ENCODE measurements at places on chromosomes 3 and 15. TPM values are rescaled to one million over a fixed set of nuclear protein-coding genes. Genes with fewer than 3 reads are reported as not detected.
A peak's percentile ranks its signal among the peaks of the same experiment; 100 is the strongest.

- no peak for DNase-seq
Measured at GRCh38 chr3:160413613-160414248, 14.3 kb downstream of the SMC4 start.

The POLR2M gene
- total RNA-seq, result 43.4 TPM

The MCF2L2 gene
- total RNA-seq, result 0.14 TPM

The PLA2G4E gene
- 0.14 TPM for total RNA-seq

- DNase-seq, result no peak
Measured at GRCh38 chr15:61892140-61892539, 168.1 kb downstream of the VPS13C start.

The AP3B2 gene
- 0.63 TPM for total RNA-seq

DNA sequence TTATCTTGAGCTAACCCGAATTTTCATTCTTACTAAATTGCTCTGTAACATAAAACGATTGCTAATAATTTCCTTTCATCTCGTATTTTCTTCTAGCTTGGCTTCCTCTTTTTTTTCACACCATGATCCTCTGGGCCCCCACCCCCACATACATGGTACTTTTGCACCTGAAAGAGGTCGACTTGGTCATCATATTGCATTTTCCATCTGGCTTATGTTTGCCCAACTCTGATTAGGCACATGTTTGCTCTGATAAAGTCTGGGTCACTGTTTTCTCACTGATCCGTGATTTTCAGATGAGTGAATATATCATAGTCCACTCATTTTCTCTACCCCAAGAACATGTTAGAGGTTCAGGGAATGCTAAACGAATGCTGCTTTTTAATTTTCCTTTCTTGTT, 49.5 kb downstream of the ARRDC4 start:
- no peak for DNase-seq

The CFAP20DC gene
- 5.6 TPM for total RNA-seq

The RSRC1 gene
- total RNA-seq, result 33.5 TPM

The PARP15 gene
- 0.35 TPM for total RNA-seq

- DNase-seq, result no peak
Measured at GRCh38 chr3:89690646-89691045, 583.2 kb downstream of the EPHA3 start.

DNA sequence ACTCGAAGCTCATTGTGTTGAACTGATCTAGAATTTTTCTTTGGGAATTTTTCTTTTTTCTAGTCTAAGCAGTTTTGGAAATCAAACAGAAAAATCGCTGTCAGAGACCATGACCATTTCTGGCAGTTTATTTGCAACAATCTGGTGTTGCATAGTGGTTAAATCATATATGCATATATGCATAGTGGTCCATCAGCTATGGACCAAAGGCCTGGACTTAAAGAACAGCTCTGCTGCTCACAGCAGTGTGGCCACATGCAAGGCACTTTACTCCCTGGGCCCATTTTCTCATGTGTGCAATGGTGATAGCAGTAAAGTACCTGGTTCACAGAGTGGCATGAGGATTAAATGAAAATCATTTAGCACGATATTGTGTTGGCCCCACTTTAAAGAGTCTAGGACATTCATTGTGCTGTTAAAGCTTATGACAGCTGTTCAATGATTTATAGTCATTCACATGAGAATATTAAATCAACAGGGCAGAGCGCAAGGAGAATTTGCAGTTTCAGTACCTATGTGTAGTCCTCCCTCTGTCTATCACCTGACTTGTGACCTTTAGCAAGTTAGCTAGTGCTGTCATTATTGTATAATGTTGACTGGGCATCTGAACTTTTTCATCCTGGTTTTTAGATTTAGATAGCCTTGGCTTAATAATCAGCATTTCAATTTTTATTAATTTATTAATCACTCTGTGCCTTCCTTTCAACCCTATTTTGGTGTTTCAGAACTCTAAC, 46.4 kb downstream of the BLM start:
- DNase-seq, result no peak

GRCh38 chr3:134074790-134075567, 45.3 kb upstream of the SLCO2A1 start:
- DNase-seq, result no peak

The IMPG2 gene
- total RNA-seq, result 0.03 TPM

The LSAMP gene
- not detected for total RNA-seq

The TNFAIP8L3 gene
- 0.18 TPM for total RNA-seq

DNA sequence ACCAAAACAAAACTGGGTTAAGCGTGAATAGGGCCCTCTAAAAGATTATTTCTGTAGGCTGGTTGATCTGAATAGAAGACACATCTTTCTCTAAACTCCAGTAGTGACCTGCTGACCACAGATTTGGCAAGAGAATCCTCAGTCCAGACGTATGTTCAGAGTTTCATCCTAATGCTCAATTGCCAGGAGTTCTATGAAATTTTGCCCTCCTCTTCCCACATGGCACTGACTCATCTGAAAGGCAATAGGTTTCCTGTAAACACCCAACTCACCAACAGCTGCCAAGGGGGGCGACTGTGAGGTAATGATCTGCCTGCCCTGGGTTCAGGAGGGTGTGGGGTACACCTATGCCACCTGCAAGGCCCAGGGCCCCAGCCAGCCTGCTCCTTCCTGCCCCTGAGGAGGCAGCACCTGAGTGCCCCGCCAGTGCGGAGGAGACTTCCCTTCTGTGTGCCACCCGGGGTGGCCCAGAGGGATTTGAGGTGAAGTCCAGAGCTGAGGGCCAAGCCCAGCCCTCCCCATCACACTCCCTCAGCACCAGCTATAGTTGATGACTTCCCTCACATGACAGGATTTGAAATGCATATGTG, 8.4 kb upstream of the PLA2G4D start:
- no peak for DNase-seq

GRCh38 chr3:148756311-148756710, 58.6 kb downstream of the AGTR1 start:
- DNase-seq, result no peak

GRCh38 chr3:143849854-143850549, 1.7 kb upstream of the SLC9A9 start:
- DNase-seq, result peak; percentile 88

DNA sequence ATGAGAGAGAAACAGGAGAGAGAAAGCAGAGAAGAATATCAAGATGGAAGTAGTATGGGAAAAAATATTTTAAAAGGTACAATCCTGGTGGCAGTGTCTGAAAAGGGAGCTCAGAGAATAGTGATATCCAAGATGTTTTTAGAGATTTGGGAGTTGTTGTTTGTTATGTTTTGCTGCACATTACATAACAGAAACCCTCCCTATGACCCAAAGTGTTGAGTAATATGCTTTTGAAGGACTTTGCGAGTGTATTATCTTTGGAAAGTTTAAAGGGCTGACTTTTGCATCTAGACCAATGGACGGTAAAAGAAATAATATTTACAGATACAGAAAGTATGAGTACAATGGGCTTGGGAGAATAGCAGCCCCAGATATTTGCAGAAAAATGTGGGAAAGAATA, 759.7 kb downstream of the NTRK3 start:
- DNase-seq, result no peak

The PLCB2 gene
- total RNA-seq, result 1.5 TPM

The LTK gene
- not detected for total RNA-seq

DNA sequence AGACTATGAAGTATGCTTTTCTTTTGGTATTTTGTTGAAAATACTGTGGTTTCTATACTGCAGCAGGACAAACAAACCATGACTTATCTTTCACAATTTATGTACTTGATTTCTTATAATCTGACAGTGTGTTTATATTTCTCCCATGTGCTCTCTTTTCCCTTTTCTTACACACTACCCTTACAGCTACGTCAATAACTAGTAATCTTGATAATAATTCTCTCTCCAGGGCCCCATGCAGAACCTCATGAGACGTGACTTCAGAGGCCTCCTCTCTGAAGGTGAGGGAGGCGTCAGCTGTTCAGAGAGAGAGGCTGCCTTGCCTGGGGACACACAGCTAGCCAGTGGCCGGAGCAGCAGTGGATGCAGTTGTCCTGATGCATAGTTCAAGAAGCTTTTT, 35.9 kb downstream of the KY start:
- DNase-seq, result no peak

- DNase-seq, result no peak
Measured at GRCh38 chr3:154011036-154011435, 110.2 kb upstream of the ARHGEF26 start.

DNA sequence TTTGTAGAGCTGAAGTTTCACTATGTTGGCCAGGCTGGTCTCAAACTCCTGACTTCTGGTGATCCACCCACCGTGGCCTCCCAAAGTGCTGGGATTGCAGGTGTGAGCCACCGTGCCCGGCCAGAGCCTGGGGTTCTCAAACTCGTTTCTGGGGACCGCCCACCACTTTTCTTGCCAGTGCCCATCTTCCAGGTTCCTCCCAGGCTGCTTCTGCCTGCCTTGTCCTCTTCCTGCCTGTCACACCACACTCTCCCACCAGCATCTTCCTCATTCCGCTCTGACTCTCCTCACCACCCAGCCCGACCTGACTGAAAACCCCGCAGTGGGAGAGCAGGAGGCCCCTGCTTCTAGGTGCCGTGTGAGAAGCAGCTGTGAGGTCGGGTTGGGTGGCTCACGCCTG, 3.1 kb upstream of the DYNLT2B start:
- DNase-seq, result no peak

The KBTBD13 gene
- total RNA-seq, result not detected
